ENCODE measurements at places on chromosomes 16 and 17. TPM values are rescaled to one million over a fixed set of nuclear protein-coding genes. Genes with fewer than 3 reads are reported as not detected.

- no peak for DNase-seq
Measured at GRCh38 chr17:67276075-67276474, 31.1 kb upstream of the HELZ start.

DNA sequence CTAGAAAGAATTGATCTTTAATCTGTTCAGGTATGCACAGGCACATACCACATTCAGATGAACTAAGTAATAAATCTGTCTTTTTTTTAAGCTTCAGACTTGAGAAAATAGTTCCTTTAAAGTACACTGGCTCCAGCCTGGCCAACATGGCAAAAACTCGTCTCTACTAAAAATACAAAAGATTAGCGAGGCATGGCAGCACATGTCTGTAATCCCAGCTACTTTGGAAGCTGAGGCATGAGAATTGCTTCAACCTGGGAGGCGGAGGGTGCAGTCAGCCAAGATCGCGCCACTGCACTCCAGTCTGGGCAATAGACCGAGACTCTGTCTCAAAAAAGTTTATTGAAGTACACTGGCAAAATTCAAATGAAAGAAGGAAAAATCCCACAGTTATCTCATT, 111.0 kb upstream of the NETO2 start:
- DNase-seq = no peak

GRCh38 chr17:78925234-78925633, at the start of gene TIMP2:
Gene TIMP2 (minus strand): TSS chr17:78925387. CDS start chr17:78925088, 299 bp downstream.
- peak; percentile 30 for DNase-seq

DNA sequence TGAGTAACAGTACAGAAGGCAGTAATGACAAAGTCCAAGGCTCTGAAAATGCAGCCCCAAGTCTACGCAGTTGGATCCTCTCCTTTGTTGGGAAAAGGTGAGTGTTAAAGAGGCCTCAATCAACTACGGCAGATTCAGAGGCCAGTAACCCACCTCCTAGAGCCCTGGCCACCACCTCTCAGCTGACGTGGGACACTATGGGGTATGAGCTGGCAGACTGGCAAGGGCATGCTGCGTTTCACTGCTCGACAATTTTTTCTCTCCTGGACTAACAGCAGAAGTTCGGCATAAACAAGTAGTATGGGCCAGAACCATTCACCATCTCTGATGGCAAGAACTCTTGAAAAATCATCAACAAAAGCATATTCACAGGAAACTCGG, 17.2 kb downstream of the NCBP3 start:
- no peak for DNase-seq

- DNase-seq = no peak
Measured at GRCh38 chr16:12009462-12009861, 32.9 kb downstream of the SNX29 start.

TBX2 gene
- 4.8 TPM for total RNA-seq

- peak; percentile 47 for DNase-seq
Measured at GRCh38 chr17:81365148-81365600, 30.1 kb upstream of the BAHCC1 start.

PRKCB gene
- not detected for total RNA-seq

DNA sequence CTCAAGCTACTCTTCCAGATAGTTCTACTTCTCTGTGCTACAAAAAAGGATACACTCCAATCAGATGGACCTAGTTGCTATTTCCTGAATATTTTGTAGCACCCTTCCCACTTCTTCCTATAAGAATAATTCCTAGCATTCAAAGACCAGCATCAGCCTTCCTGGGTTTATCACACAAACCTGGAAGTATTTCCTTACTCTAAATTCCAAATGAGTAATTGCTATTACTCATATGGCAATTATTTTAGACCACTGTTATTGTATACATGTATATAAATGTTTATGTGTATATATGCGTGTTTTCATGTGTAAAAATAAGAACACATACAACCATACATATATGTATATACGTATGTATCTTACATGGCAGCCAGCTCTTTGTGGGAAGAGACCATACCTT, 130.6 kb downstream of the MYO1D start:
- DNase-seq = no peak

DNA sequence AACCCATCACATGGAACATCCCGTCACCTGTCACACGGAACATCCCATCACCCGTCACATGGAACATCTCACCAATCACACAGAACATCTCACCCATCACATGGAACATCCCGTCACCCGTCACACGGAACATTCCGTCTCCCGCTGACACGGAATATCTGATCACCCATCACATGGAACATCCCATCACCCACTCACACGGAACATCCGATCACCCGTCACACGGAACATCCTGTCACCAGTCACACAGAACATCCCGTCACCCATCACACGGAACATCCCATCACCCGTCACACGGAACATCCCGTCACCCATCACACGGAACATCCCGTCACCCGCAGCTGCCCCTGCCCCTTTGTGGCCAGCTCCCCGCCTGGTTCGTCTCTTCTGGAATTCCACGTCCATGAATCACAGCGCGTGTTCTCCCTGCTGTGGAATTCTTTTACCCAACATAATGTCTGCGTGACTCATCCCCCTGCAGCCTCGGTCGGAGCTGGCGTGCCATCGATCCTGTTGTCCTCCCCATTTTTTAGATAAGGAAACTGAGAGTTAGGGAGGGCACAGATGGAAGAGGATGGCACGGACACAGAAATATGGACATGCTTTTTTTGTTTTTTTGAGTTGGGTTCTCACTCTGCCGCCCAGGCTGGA, 5.6 kb downstream of the CPNE7 start:
- DNase-seq = peak; percentile 94

- peak; percentile 25 for DNase-seq
Measured at GRCh38 chr17:63497708-63498483, 21.0 kb downstream of the ACE start.

DNA sequence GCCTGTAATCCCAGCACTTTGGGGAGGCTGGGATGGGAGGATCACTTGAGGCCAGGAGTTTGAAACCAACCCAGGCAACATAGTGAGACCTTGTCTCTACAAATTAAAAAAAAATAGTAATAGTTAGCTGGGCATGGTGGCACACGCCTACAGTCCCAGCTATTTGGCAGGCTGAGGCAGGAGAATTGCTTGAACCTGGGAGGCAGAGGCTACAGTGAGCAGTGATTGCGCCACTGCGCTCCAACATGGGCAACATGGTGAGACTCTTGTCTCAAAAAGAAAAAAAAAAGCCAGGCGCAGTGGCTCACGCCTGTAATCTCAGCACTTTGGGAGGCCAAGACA, 56.9 kb upstream of the MRTFB start:
- no peak for DNase-seq

DNA sequence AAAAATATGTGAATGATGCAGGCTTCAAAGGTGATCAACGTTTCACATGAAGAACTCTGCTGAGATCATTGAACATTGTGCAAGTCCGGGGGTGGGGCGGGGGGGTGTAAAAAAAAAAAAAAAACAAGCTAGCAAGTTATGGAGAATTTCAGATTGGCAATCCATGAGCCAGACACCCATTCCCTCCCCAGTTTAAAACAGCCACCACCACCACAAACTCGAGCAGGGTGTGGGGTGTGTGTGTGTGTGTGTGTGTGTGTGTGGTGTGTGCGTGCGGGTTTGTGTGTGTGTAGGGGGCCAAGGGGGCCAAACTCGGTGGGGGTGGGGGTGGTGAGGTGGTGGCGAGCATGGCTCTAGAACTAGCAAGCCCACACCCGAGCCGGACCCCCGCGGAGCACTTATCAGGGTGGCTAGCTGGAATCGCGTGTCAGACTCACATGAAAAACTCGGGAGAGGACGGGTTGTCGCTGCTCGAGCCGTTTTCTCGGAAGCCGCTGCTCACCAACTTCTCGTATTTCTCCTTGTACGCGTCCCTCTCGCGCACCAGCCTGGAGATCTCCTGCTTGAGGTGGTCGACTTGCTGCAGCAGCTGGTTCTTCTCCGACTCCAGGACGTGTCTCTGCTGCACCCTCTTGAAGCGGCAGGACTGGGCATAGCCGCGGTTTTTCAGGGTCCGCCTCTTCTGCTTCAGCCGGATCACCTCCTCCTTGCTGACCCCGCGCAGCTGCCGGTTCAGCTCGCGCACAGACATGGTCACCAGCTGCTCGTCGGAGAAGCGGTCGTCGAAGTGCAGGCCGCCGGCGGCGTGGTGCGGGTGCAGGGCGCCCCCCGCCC, 2.0 kb downstream of the MAF start:
- DNase-seq = peak; percentile 68

NUPR1 gene
- 1.4 TPM for total RNA-seq

CCL1 gene
- not detected for total RNA-seq

DNA sequence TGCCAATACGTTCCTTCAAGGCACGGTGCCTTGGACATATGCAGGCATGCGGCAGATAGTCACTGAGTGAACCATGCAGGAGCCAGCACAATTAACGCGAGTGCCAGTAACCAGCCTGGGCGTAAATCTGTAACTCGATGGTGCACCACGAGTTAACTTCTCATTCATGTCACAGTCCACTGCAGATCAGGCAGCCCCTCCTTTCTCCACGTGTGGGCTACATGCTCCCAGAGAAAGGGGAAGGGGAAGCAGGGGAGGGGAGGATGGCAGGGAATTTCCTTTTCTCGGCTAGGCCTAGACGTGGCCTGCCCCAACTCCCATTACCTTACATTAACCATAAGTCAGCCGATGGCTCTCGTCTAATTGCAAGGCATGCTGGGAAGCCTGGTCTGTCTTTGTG, 287.9 kb downstream of the CPPED1 start:
- no peak for DNase-seq

ATPAF2 gene
- 15.1 TPM for total RNA-seq

GRCh38 chr17:32813021-32813420, 63.9 kb downstream of the MYO1D start:
- no peak for DNase-seq

DNA sequence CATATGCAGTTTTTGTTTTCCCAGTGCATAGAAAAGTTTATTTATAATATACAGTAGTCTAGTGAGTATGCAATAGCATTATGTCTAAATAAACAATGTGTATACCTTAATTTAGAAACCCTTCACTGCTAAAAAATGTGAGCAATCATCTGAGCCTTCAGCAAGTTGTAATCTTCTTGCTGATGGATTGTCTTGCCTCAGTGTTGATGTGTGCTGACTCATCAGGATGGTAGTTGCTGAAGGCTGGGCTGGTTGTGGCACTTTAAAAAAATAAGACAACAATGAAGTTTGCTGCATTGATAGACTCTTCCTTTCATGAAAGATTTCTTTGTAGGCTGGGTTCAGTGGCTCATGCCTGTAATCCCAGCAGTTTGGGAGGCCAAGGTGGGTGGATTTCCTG, 13.9 kb upstream of the CAPNS2 start:
- DNase-seq = peak; percentile 76

GRCh38 chr16:82042144-82042543, 7.1 kb downstream of the HSD17B2 start:
- DNase-seq = no peak

FOXC2 gene
- total RNA-seq = 0.17 TPM

GRCh38 chr16:12507366-12507765, 296.3 kb downstream of the CPPED1 start:
- DNase-seq = no peak

DNA sequence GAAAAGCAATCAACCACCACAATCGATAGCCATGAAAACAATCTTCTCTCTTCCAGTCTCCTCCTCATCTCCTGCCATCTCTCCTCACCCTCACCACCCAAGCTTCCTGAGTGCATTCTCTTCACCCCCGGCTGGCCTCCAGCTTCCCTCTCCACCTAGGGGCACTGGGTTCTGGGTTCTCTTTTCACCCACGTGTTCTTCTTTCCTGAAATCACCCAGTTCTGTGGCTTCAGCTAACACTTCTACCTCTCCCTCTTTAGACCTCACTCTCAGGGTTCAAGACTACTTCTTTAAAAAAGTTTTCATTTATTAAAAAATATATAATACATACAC, 8.2 kb downstream of the ITGAM start:
- DNase-seq = no peak

GRCh38 chr16:78838276-78838675, 738.8 kb downstream of the WWOX start:
- DNase-seq = no peak

- DNase-seq = no peak
Measured at GRCh38 chr17:2025220-2025621, at the start of gene RTN4RL1. Gene RTN4RL1 (minus strand): TSS chr17:2025334. CDS start chr17:2024865, 469 bp downstream.

DNA sequence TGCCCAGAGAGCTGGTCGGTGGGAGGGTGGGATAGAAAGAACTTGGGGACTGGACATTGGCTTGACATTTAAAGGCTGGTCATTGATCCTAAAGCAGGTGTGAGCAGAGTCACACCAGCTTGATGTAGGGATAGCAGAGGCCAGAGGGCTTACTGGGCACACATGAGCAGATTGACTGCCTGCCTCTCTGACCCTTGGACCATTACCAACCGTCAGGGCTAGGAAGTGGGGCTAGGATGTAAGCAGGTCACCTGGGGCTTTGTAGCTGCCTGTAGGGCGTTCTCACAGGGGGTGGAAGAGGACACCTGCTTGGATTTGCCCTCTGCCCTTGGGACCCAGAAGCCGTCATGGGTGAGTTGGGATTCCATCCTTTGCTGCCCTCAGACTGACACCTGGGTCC, 11.1 kb upstream of the SMPD3 start:
- no peak for DNase-seq

- DNase-seq = no peak
Measured at GRCh38 chr16:84042879-84043485, 387 bp upstream of the SLC38A8 start.

- DNase-seq = no peak
Measured at GRCh38 chr17:35981908-35982330, 622 bp upstream of the CCL16 start.

HS3ST6 gene
- not detected for total RNA-seq

SLFN12L gene
- 0.05 TPM for total RNA-seq

DNA sequence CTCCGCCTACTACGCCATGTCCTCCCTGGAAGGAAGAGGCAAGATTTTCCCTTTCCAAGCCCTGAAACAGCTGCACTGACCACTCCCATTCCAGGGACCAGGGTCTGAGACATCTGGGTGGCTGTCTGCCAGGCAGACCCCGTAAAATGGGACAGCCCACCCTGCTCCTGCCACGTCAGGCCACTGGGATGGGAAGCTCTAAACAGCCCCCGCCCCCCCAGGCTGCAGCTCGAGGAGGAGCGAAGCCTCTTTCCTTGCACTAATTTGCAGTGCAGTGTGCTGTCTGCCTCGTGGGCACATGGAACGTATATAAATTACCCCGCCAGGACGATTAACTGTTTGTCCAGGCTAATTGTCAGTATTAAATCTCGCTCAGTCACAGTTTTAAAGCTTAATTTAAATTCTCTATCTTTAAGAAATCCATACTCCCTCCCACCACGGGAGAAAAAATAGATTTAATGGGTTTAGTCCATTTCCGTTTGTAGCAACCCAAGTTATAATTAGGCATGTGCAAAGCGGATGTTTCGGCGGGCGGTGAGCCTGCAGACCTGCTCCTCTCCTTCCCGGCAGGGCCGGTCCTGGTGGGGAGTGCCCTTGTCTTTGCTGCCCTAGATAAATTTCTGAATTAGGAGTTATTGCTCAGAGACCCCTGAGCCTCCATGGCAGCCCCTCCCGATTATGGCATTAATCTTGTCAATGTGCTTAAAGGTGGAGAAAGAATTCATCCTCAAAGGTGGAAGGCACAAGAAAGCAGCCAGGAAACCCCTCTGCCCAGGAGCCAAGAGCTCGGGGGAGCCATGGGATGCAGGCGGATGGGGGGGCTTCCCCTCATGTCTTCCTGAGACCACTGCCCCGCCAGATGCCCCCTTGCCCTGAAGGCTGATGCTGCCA, 268.0 kb upstream of the TNRC6C start:
- DNase-seq = no peak

- DNase-seq = no peak
Measured at GRCh38 chr17:10031606-10032005, 126.5 kb upstream of the RCVRN start.

- DNase-seq = no peak
Measured at GRCh38 chr17:76088868-76089576, 10.0 kb downstream of the ZACN start.

- DNase-seq = no peak
Measured at GRCh38 chr17:66647391-66647983, 187.4 kb upstream of the CACNG5 start.

- DNase-seq = no peak
Measured at GRCh38 chr16:35637683-35638082, 2178.3 kb downstream of the TP53TG3F start.

GEMIN4 gene
- total RNA-seq = 15.2 TPM

Data from renal cortical epithelial cell (primary cell).